ENCODE measurements at places on chromosomes 1 and 21.

- DNase-seq = no peak
These were observed 31.6 kb downstream of the EEIG2 start for GRCh38 chr1:108591466-108591865.

DNA sequence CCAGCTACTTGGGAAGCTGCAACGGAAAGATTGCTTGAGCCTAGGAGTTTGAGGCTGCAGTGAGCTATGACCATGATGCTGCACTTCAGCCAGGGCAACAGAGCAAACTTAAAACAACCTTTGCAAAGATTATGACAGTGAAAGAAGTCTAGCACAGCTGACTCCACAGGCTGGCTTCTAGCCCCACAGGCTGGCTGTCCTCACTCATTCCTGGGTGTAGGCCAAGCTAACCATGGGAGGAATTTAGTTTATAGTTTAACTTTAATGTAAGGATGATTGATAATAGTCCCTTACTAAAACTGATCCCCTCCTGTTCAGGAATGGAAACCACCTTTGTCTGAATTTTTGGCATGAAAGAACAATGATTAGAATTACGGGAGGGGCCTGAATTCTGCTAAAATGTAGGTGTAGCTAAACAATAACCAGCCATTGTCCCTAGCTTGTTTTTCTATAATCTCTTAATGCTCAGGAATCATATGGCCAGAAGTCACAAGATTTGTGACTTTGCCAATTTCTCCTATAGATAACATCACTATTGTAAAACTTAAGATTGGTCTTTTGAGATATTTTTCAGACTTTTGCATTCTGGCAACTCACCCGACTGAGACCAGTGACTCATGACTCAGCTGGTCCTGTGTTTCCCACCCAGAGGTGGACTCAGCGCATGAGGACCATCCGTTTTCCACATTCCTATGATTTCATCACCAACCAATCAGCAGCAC lies 28.1 kb upstream of the SGIP1 start:
- no peak for DNase-seq

GRCh38 chr1:33426916-33427315 lies 4.0 kb downstream of the PHC2 start:
- no peak for DNase-seq

DNA sequence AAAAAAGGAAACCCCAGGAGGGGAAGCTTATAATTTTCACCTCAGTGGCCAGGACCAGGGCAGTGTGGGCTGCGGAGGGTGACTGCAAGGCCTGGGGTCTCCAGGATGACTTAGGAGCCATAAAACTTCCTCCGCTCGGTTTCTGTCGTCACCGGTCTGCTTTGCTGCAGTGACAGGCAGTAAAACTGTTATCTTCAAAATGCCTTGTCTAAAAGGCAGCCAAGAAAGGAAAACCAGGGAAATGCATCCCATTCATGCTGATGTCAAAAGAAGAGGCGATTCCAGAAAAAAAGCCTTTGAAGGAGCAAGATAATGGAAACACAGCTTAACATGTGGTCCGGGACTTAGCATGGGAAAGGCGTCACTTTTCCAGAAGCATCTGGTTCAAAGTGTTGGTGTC lies 42.0 kb downstream of the COL6A1 start:
- no peak for DNase-seq

DNA sequence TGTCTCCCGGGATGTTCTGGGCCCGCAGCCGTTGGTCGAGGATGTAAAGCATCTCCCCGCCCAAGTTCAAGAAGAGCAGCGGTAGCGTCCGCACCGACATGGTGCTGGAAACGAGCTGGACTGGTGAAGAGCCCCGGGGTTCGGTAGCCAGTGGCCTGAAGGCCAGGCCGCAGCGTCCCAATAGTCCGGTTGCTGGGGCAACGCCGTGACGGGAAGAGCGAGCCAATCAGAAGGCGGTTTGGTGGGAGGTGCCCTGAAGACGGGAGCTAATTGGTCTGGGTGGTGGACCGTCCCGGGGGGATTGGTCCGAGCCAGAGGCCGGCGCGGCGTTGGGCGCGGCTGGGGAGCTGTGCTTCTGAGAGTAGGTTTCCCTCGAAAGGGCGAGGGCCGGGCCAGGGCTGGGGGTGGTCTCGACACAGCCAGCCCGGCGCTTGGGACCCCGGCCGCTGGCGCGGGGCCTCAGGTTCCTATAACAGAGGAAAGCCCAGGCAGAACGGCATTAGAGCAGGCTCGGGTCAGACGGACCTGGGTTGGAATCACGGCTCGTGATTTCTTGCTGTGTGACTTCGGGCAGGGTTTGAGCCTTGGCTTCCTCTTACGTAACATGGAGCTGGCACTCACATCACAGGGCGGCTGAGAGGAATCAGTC lies at the start of gene OSCP1:
Gene OSCP1 (minus strand): TSS at position 182 of the 649 bp plus-strand sequence. CDS start 82 bp downstream, at position 100.
- DNase-seq = peak; percentile 98

DNA sequence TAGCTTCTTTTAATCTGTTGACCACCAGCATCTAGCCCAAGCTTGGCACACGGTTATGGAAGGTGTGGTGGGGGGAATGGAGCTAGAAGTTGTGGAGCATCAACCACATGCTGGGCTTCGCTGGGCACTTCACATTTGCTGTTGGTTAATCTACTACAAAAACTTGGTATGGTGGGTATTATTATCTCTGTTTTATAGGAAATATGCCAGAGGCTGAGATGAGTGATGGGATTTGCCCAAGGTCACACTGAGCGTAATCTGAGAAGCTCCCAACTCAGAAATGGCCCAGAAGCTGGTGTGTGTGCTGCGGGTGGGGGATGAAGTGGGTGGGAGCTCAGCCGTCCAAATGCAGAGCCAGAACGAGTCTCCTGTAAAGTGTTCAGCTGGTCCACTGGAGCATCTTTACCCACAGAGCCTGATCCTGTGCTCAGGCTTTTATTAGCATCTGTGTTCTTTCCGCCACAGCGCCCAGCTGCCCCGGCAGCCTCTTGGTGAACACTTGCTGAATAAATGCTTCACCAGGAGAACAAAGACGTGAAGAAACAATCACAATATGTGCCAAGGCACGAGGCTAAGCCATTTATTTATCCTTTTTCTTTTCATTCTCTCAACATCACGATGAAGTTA lies 98.6 kb upstream of the JUN start:
- DNase-seq = no peak

DNA sequence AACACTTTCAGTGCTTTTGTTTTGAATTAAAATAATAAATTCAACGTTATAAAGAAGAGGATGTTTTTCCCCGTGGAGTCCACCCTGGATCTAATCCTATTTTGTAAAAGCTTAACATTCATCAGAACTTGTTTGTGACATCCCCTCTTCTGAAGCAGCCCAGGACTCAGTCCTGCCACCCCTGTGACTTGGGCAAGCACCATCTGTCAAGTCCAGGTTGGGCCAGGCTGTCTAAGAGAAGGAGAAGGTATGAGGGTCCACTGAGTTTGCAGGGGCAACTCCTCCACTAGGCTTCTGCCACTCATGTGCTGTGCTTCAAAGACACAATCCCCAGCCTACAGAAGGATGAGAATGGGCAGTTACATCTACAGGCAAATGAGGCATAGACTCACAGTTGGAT lies 59.7 kb downstream of the MT1HL1 start:
- no peak for DNase-seq

DNA sequence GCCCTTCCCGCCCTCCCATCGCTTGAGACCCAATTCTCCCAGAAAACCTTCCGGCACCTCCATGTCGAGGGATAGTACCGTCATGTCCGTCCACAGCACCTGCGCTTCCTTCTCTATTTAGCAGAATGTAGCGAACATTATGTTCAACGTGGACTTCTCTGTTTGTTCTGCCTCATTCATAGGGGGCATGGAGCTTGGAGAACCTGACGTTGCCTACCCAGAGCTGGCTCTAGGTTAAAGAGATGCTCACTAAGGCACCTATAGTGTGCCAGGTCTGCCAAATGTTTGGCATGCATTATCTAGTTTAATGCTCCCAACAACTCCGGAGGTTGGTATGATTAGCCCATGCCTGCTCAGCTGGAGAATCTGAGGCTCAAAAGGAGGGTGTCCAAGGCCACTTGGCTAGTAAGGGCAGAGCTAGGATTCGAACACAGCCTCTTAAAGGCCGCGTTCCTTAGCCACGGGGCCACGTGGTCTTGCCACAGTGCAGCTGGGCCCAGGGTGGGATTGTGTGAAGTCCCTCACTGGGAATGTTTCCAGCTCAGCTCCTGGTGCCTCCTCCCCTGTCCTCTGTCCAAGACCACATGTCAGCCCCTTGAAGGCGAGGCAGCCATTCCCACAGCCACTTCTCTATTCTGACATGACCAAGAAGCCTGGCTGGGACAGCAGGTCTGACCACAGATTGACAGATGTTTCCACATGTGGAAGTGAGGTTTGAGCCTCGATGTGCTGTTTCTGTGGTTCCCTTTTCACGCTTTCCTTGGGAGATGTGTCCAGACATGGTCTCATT lies 57.8 kb downstream of the RUNX3 start:
- no peak for DNase-seq

DNA sequence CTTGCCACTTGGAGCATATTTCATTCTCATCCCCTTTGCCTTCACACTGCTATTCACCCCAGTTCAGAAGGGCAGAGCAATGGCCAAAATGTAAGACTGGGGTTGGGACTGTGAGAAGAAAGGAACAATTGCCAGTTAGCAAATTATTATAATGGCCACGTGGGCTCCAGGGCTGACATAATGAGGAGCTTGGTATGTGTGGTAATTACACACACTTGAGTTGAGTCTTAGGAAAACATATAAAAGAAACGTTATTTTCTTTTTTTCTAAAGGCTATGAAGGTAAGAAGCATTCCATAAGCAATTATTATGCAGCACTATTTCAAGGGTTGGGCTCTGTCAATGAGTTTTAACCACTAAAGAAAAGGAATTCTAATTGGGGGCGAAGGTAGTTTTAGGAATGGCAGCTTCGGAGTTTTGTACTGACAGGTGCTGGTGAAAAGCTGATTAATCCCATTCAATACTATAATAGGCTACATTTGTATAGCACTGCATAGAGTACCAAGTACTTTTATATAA lies 32.5 kb upstream of the BCL10 start:
- DNase-seq = no peak

GRCh38 chr1:8777867-8778266 lies 39.6 kb downstream of the RERE start:
- DNase-seq = no peak

DNA sequence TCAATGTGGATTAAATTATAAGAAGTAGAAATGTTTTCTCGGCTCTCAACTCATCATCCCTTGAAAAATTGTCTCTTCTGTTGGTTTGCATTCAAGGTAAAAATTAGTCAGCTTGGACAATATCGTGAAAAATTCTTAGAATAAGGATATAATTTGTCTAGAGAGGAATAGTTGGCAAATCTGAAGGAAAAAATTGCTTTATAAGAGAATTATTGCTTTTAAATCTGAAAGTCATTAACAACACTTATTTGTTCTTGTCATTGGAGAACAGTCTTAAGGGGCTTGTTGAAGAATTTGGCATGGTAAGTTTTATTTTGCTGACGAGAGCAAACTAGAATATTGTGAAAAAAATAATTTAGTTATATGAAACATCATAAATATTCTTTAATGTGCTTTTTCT lies 26.4 kb downstream of the ANGPTL1 start:
- DNase-seq = no peak

GRCh38 chr1:66359269-66359668 lies 174.7 kb upstream of the SGIP1 start:
- DNase-seq = no peak

- no peak for DNase-seq
These were observed 308.8 kb downstream of the KIF26B start for GRCh38 chr1:245463392-245464165.

- peak; percentile 57 for DNase-seq
These were observed 25.0 kb downstream of the KANK4 start for GRCh38 chr1:62294261-62294660.

GRCh38 chr1:206075786-206076755 lies 23.1 kb downstream of the RHEX start:
- no peak for DNase-seq

DNA sequence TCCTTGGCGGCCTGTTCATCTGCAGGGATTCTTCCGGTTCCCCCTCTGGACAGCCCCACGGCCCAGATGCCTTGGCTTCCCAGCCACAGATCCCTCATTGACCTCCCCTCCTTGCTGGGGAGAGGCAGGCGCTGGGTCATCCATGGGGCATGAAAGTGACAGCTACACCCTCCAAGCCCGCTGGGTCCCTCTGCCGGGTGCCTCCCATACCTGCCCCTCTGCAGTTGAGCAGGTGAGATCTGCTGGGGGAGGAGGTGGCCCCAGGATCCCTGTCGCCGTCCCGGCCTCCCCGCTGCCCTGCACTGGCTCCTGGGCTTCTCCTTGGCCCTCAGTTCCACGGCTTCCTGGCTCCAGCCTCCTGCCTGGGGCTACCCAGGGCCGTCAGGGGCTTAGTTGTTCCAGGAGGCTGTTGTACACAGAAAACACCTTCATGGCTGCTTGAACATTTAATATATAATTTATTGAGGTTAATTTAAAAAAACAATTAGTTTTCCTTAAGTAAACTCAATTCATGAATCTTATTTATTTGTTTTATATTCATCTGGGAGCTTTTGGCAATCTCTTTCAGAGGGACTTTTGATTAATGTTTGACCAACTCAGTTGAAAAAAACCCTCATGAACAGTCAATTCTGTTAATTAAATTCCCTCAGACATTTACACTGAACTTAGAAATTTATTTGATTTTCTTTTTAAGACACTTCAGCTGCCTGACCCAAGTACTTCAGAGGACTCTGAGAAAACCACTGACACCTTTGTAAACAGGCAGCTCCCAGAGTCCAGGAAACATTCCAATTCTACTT lies 67.6 kb upstream of the ABCG1 start:
- DNase-seq = no peak

- no peak for DNase-seq
These were observed 301 bp upstream of the NUDT17 start for GRCh38 chr1:145845144-145845513.

DNA sequence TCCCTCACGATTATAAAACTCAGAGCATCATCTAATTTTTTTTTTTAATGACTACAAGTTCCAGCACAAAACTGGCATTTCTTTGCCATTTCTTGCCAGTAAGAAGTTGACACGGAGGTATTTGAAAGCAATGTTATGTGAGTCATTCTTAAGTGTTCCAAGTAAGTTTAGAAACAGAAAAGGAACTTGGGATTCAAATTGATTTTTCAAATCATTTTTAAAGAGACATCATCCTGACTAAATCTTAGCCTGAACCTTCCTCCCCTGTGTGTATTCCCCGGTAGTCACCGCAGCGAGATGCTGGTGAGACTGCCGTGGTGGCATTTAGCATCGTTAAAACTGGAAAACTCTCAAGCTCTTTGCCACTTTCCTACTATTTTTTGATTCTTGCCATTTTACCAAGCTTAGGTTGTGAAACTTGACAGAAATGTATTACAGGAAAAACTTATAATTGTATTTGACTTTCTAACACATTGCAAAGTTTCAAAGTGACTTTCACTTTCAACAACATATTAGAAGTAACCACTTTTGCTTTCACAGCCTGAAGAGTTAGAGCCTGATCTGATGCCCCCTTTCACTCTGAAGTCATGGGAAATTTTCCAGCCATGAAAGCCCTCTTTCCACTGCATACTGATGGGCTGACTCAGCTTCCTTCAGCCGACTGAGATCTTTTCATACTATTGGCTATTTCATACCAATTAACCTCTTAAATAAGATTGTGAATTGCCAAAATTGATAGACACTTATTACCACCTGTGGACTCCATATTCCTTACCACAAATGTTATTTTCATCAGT lies 61.4 kb downstream of the OLFML2B start:
- no peak for DNase-seq

Data from HEK293T (cell line).